ENCODE measurements at places on chromosomes 13 and 19.

DNA sequence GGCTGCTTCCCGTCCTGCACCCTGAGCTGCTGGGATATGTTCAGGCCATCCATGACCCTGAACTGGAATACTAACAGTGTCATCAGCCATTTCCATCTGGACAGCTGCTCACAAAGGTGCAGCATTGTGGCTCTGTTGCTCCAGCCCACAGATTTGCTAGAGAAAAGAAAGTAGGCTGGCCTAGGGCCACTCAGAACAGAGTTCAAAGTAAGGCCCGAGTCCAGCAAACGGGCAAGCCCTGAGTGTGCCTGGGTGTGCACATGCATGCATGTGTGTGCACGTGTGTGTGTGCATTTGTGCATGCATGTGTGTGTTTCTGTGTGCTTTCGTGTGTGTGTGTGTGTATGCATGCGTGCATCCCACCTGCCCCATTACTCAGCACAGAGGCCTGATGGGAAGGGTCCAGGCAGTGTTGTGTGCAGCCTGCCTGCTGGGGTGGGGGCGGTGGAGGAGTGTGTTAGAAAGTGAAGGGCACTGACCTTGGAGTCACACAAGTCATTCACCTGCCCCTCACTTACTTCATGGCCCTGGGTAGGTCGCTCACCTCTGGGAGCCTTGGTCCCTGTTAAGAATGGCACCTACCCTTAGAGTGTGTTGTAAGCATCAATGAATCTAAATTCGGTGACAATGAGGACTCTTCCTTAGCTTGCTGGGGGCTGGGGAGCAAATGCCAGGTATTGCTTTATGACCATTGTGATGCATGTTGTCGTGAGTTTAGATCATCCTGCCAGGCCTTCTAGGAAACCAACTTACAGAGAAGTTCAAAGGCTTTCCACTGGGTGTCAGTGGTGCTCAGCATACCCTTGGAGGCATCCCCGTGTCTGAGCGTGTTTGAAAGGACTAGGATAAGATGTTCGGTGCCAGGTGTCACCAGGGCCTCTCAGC, 53.2 kb downstream of the GPR12 start:
- peak; percentile 58 for DNase-seq

GRCh38 chr13:44421853-44422525, 48.4 kb downstream of the SERP2 start:
- DNase-seq: no peak

DNA sequence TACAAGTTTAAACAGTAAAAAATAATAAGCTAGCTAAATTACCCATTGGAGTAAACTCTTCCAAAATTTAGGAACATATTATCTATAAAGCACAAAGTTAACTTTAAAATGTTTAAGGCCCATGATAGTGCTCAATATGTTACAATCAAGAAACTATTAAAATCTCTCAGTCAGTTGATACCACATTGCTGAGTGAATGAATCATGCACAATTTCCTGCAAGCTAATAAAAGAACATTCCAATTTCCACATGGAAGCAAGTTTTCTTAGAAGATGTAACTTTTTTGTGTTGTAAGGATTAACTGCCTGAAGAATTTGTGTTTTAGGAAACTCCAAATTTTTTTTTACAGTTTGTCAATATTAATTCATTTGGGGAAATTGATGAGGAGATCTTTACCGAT, 666.6 kb downstream of the SLITRK1 start:
- peak; percentile 81 for DNase-seq

GRCh38 chr19:55611983-55612645, 6.7 kb downstream of the ZNF865 start:
- no peak for DNase-seq

GRCh38 chr13:86085890-86086289, 286.7 kb upstream of the SLITRK6 start:
- no peak for DNase-seq

- peak; percentile 49 for DNase-seq
These were observed 209.9 kb downstream of the COL4A1 start for GRCh38 chr13:110097013-110097412.

- peak; percentile 80 for DNase-seq
These were observed 1373.7 kb downstream of the PCDH9 start for GRCh38 chr13:65856431-65856830.

DNA sequence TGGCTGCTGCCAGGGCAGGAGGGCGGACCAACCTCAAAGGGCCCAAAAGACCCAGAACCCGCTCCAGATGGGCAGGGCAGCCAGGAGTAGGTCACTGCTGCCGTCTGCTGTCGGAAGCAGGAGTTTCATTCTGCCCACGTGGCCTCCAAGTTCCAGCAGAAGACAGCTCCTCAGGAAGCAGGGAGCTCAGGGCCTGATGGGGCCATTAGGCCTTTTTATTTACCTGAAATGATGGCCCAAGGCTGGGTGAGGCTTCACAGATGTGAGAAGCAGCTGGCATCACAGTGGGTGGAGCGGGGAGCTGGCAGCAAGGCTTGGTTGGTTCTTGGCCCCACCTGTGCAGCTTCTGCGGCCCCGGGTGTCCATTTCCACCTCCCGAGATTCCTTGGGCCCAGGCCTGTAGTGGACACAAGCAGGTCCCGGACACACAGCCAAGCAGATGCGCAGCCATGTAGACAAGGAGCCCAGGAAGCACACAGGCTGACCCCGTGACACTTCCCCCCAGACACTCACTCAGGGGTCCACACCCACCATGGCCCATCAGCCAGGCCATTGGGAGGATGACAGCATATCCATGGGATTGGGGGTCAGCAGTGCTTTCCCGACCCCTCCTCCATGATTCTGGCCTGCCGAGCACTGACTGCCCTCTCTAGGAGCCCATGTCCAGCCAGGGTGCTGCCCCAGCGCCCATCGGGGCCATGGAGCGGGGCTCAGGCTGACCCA, 26.4 kb downstream of the C13orf46 start:
- peak; percentile 43 for DNase-seq

- DNase-seq: no peak
These were observed 23.4 kb downstream of the IPO5 start for GRCh38 chr13:97976610-97977521.

DNA sequence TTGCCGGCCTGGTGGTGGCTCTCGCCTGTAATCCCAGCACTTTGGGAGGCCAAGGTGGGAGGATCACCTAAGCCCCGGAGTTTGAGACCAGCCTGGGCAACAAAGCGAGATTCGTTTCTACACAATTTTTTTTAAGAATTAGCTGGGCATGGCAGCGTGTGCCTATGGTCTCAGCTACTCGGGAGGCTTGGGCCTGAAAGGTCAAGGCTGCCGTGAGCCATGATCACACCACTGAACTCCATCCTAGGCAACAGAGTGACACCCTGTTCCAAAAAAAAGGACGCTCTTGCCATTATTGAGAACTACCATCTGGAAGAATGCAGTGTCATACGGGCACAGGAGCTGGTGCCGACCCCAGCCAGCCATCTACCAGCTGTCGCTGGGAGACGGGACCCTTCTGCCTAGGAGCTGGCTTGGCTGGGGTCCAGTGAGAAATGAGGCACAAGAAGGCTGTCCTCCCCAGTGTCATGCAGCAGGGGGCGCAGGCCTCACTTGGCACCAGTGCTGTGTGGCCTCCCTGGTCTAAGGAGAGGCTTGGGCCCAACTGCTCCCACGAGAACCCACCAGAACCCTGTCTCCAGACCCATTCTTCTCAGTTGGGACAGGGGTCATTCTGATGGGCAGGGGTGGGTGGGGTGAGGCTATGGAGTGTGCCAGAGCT, 12.2 kb upstream of the RELB start:
- DNase-seq: peak; percentile 62

- DNase-seq: no peak
These were observed 1312.7 kb downstream of the SLITRK1 start for GRCh38 chr13:82569581-82569980.

DNA sequence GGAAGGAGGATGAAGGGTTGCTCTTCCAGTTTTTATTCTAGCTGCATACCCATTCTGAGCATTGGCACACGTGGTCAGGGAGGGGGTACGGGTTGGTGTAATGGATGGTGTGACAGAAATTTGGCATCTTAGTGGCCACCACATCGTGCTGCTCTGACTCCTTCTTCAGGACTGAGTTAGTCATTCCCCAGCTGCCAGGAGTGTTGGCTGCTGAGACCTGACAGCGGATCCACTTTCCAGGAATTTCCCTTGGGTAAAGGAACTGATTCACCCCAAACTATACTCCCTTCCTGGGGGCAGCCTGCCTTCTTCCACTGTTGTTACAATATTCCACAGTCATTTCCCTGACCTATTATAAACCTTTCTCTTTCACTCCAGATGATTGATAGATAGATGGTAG, 595.5 kb upstream of the KLHL1 start:
- no peak for DNase-seq

- DNase-seq: no peak
These were observed 1699.4 kb downstream of the PCDH9 start for GRCh38 chr13:65530688-65531087.

DNA sequence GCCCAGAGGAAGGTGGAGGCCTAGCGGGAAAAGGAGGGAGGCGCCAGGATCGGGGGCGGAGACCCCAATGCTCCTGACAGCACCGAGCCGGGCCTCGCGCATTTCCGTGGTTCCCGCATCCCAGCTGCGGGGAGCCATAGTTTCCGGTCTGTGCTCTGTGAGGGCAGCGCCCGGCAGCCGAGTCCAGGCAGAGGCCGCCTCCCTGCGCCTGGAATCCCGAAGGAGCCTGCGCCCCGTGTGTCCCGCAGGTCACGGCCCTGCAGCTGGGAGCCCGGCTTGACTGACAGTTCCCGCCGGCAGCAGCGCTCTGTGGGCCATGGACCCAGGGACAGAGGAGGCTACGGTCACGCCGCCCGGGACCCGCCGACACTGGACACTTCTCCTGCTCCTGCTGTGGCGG, 74.6 kb upstream of the C13orf46 start:
- DNase-seq: no peak

GRCh38 chr13:21310220-21310619, 133.8 kb downstream of the MRPL57 start:
- no peak for DNase-seq

GRCh38 chr13:42337808-42338600, 66.1 kb downstream of the AKAP11 start:
- DNase-seq: no peak

DNA sequence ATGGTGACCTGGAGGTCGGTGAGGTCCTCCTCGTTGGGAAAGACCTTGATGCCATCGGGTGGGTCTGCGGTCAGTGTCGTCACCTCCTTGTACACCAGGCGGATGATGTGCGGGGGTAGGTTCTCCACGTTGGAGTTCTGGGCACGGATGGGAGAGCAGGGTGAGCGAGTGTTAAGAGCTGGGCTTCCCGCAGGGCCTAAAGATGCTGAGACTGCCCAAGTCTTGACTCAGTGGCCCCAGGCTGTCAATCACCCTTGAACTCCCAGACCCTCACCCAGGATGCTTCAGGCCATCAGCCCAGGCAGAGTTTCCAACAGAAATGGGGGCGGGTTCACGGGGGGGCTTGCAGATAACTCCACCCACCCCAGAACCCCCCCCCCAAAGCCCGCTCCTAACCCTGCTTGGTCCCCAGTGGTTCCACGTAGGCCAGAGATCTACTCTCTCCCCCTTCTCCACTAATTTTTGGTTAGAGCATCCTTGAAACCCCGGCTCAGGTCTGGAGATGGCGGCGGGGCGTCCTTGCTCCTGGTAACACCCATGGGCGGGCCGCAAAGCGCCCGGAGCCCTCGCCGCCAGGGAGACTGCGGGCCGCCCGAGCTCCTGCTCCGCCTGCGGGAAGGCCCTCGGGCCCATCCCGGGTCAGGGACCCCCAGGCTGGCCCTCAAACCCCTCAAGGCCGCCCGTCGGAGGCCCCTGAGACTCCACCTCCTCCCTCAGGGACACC, 600 bp downstream of the UBE2S start:
- no peak for DNase-seq

- peak; percentile 61 for DNase-seq
These were observed 983 bp downstream of the ITM2B start for GRCh38 chr13:48233889-48234488.

DNA sequence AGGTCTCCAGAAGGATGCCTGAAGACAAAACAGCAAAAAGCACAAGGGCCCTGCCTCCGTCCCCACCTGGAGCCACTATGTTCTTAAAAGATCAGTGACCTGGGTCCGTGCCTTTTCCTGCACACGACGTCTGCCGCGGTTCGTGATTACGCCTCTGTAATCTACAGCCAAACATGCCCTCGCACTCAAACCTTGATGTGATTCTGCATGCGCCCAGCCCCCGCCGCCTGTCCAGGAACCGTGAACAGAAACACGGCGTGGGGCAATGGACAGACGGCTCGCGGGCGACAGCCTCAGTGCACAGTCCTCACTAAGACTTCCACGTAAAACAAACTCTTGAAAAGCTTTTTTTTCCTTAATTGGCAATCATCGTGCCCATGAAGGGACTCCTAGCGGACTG, 15.5 kb downstream of the C13orf46 start:
- no peak for DNase-seq

DNA sequence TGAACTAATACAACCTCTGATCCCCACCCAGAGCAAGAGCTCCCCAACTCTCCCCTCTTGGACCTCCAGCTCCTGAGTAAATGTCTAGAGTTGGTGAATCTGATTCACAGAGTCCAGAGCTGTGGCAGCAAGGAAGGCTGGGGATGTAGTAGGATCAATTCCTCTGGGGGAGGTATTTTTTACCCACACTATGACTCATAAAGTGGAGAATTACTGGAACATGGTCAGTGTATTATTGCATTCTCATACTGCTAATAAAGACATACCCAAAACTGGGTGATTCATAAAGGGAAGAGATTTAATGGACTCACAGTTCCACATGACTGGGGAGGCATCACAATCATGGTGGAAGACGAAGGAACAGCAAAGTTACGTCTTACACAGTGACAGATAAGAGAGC, 496.7 kb downstream of the EFNB2 start:
- DNase-seq: peak; percentile 90

GRCh38 chr19:7772752-7773291, 9.8 kb downstream of the CLEC4M start:
- no peak for DNase-seq

GRCh38 chr13:21256891-21257290, 80.4 kb downstream of the MRPL57 start:
- no peak for DNase-seq

- DNase-seq: no peak
These were observed 15.5 kb downstream of the PTGER1 start for GRCh38 chr19:14459703-14460102.

DNA sequence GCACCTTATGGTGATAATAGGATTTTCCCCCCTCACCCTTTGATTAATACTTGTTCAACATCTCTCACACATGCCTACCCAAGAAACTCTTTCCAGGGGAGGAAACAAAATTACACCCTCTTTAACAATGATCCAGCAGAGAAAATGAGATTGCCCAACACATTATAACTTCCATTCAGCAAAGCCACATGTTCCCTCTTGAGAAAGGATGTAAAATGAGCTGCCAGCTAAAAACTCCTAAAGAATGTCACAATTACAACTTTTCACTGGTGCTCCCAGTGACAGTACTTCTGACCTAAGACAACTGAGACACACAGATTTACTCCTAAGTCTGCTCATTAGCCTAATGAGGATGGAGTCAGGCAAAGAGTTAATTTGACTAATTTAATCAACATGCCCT, 621.4 kb downstream of the DIAPH3 start:
- no peak for DNase-seq

- no peak for DNase-seq
These were observed 1784.6 kb downstream of the SLITRK5 start for GRCh38 chr13:89455741-89456140.

DNA sequence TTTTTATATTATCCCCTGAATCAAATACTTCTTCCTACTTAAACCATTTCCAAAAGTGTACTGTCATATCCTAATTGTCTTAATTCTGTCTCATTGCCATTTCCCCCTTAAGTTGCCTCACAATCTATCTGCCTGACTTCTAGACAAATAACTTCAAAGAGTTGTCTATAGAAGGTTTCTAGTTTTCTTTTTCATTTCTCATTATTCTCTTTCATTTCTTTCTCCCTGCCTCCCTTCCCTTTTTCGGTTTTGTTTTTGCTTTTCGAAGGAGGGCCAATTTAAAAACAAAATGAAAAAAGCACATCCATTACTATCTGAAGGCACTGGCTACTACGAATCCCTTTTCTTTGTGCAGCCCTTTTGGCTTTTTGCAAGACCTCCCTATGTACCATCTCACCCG, 367.2 kb downstream of the DNAJC15 start:
- DNase-seq: no peak
